ENCODE measurements at places on chromosomes 6 and 20.

DNA sequence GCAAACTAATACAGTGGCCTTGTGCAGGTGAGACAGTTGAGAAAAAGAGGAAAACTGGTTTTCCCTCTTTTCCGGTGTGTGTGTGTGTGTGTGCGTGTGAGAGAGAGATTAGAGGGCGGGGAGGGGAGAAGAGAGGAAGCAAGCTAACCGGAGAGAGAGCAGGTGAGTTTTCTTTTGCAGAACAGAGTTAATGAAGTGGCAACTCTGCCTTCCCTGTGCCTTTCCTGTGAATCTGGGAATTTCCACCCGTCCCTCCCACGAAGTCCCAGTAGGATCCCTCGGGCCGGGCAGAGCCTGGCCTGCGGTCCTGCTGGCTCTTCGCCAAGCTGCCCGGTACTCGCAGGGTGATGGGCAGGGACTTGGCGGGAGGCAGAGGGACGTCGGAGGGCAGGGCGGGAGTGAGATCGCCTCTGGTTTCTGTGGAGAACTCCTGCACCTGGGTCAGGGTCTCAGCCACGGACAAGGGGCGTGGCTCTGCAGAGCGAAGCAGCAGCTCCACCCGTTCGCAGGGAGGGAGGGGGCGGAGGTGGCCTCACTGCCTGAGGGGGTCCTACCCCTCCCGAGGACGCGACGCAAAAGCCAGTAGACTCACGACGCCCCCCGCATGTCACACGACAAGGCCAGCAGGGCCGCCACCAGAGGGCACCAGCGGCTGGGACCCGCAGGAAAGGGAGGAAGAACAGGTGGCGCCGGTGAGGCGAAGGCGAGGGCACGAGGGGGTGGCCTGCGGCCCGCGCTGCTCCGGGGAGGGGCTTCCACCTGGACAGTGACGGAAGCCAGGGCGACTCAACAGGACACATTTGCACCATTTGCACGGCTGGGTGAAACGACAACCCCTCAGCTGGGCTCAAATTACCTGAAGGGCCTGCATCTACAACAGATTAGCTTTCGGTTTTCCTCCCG is 51.2 kb upstream of the RNF182 start:
- DNase-seq: no peak

GRCh38 chr6:169224185-169224695 is 29.4 kb downstream of the THBS2 start:
- no peak for DNase-seq

DNA sequence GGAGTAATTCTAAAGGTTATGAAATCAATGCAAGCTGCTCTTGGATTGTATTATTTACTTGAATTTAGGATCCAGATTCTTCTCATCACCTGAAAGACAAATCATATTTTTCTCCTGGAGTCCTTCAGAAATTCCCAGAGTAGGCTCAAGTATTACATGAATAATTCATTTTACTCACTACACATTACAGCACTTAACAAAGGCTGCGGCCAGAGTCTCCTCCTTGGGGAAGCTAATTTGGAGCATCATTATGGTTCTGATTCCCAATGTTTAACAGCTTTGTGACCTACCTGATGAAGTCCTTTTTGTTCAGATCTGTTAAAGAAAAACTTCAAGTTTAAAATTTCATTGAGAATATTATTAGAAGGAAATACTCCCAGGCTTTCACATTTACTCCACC is 28.7 kb downstream of the GRIK2 start:
- DNase-seq: no peak

DNA sequence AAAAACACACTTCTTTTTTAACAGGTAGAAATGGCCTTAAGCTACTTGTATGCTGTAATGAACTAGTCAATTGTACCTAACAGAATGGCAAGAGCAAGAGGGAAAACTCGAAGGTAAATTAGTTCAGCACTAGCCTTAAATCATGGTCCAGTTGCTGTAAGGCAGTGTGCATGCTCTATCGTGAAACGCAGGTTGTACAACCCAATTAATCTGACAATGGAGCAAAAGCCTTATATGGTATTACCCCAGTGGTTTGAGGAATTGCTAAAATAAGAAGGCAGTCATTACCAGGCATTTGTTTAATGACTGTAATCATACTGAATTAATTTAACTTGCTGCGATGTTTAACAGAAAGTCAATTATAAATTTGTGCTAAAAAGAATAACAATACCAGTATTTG is 69.3 kb upstream of the SOX4 start:
- DNase-seq: no peak

DNA sequence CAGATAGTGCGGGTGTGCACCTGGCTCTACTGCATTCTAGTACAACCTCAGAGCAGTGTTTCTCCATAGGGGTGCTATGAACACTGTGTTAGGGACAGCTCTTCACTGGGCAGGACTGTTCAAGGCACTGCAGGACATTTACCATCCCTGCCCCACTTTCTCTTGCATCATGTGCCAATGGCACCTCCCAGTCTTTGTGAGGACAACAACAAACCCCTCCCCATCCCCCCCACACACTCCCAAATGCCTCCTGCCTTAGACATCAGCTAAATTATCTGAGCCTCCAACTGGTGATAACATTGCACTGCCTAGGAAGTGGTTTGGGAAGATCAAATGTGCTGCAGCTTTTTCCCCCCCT is 98.9 kb downstream of the FYN start:
- no peak for DNase-seq

DNA sequence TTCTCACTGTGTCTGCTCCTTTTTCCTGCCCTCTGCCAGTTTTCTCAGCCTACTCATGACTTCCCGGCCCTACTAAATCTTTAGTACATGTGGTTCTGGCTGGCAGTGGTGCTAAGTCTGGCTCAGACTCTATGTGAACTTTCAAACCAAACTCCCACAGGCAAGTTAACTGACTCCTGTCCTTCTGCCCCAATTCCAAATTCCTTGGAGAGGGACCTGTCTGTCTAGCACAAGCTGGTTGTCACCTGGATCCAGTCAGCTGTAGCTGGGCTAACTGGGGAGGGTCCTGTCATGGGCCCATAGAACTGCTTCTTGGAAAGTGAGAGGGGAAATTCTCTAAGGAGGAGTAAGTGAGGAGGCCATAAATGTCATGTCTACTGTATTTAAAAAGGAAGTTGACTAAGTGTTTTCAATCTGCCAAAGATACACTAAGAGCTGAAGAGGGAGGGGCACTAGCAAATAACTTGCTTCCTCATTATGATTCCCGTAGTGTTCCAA is 240.1 kb downstream of the KCNQ5 start:
- DNase-seq: peak; percentile 36

DNA sequence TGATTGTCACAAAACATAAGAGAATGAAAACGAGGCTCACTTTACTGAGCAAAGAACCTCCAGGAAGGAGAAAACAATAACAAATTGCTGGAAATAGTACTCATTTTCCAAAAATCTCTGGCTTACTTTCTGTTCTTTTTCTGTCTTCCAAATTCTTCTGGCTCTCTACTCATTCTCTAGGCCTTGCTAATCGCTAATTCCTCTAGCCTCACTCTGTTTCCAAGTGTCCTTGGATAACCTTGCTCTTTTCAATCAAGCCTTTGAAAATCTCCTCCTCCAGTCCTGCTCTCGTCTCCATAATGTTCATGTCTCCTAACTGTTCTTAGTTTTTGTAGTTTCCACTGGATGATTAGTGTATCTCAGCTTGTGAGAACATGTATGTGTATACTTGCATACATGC is 96.2 kb upstream of the MAP7 start:
- no peak for DNase-seq

GRCh38 chr6:123519189-123519505 is 117.6 kb downstream of the TRDN start:
- no peak for DNase-seq

- peak; percentile 35 for DNase-seq
Measured at GRCh38 chr6:33126101-33126714, 50.4 kb downstream of the HLA-DPB1 start.

DNA sequence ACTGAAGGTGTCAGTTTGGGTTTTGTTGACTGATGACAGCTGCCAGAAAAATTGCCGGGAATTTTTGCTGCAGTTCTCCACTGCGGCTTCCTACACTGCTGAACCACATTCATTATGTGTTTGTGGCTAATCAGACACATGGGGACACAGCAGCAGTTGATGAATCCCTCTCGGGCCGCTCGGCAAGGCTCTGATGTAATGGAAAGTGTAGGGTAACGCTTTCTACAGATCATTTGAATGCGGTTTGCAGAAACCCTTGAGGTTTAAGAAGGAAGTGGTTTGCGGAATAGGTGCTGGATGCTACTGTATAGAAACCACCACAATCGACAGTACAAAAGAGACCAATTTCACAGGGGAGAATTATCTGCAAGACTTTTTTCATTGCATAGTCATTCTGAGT is 138.7 kb upstream of the SASH1 start:
- peak; percentile 99 for DNase-seq

- DNase-seq: no peak
Measured at GRCh38 chr20:63017076-63017825, 10.5 kb upstream of the BHLHE23 start.
